ENCODE measurements at places on chromosomes 7 and 10. TPM values are rescaled to one million over a fixed set of nuclear protein-coding genes. Genes with fewer than 3 reads are reported as not detected.

DNA sequence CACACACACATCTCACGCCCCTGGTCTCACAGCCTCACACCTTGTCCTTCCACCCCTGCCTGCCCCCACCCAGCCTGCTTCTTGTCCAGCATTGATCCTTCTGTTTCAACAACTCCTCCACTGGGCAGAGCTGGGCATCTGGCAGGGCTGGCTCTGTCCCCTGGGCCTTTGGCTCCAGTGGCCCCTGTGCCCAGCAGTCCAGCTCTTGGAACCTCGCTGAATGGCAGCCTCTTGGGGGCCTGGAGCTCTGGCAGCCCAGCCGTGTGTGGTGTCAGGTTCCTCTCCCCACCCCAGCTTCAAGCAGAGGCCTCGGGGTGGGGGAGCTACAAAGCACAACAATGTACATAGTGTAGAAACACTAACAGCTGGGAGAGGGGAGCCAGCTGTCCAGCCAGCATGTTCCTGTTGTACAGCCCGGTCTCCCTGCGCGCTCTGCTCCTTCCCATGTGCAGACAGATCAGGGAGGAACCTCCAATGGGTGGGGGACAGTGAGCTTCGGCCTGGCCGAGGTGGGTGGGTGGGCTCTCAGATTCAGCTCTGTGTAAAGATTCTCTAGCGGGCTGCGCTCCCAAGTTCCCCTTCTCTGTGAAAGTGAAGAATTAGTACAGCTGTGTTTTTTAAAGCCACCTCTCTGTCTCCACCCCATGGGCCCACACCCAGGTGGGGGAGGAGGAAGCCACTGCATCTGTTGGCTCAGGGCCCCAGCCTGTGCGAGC lies 19.4 kb downstream of the ZMIZ2 start:
- H3K27me3 ChIP-seq, result no peaks in the 10 kb centered on the region
- no peaks in the 10 kb centered on the region for H3K4me1 ChIP-seq
- no peak overlapping the region for H3K27ac ChIP-seq
- peaks cover 30% of the 10 kb centered on the region for H3K36me3 ChIP-seq
- H3K4me3 ChIP-seq, result no peak overlapping the region

DNA sequence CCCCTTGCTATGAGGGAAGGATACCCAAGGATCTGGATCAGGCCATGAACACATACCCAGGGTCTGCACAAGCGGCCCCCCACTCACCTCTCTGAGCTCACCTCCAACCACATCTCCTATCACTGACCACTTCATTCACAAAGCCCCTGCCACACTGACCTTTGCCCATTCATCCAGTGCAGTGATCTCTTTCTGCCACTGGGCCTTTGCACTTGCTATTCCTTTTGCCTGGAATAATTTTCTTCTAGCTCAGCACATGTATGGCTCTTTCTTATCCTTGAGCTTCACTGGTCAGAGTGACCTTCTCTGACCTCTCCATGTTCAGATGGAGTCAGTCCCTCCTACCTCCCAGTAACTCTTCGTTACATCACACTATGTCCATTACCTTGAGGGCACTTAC lies 48.3 kb downstream of the ADRA2A start:
- H3K27me3 ChIP-seq, result peaks cover 48% of the 10 kb centered on the region
- no peak overlapping the region for H3K4me3 ChIP-seq
- H3K36me3 ChIP-seq, result no peaks in the 10 kb centered on the region
- H3K4me1 ChIP-seq, result peaks cover 10% of the 10 kb centered on the region
- H3K27ac ChIP-seq, result no peak overlapping the region

DNA sequence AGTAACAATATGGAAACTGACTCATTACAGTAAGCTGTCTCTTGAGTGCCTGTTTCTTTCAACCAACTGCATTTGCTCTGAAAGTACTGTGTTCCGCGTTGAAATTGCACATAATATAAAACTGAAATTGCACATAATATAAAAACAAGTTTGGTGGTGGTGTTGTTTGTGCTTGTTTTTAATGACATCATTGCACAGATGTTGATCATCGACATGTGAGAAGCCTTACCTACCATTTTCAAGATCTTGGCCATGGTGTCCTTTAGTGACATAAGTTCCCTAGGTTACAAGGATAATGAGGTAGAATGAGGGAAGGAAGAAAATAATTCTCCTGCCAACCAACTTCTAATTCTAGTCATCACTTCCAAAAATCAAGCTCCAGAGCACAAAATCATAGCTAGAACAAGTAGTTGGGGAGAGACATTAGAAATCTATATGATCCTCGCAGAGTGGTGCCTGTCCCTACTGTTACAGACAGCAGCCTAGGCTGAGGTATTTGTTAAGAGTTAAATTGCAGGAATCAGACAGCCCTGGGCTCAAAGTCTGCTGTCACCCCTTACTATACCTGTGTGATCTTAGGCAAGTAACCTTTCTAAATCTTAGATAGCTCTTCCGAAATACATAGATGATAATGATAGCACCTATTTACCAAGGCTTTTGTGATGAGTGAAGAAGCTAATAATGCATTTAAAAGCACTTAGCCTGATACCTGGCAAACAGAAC lies 29.3 kb downstream of the DOCK4 start:
- no peaks in the 10 kb centered on the region for H3K36me3 ChIP-seq
- H3K4me3 ChIP-seq, result no peak overlapping the region
- no peaks in the 10 kb centered on the region for H3K4me1 ChIP-seq

- H3K4me3 ChIP-seq, result no peak overlapping the region
- no peaks in the 10 kb centered on the region for H3K27me3 ChIP-seq
- no peak overlapping the region for H3K27ac ChIP-seq
- H3K36me3 ChIP-seq, result no peaks in the 10 kb centered on the region
These were observed 77.3 kb upstream of the PIP4K2A start for GRCh38 chr10:22791665-22792064.

DNA sequence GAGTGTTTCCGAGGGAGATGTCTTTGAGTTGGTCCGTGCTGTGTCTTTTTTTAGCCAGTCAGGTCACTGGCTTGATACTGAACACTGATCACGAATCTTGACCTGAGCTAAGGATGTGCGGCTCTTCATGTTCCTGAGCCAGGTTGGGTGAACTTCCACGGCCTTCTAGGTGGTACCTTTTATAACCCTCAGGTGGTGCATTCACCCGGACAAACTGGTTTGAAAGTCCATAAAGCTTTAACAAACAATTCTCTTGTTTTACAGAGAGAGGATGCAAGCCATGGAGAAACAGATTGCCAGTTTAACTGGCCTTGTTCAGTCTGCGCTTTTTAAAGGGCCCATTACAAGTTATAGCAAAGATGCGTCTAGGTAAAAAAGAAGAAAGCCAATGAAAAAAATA lies 229.5 kb downstream of the ARHGAP21 start:
- H3K36me3 ChIP-seq, result no peaks in the 10 kb centered on the region
- DNase-seq, result no peak
- H3K27ac ChIP-seq, result no peak overlapping the region
- H3K4me1 ChIP-seq, result no peaks in the 10 kb centered on the region
- H3K4me3 ChIP-seq, result no peak overlapping the region

GRCh38 chr7:37354656-37355131 lies 94.0 kb downstream of the ELMO1 start:
- H3K36me3 ChIP-seq, result no peaks in the 10 kb centered on the region
- no peak overlapping the region for H3K27ac ChIP-seq
- no peak for DNase-seq

GRCh38 chr10:14904316-14904732 lies 25.7 kb downstream of the SUV39H2 start:
- H3K27ac ChIP-seq, result no peak overlapping the region
- H3K4me3 ChIP-seq, result no peak overlapping the region
- peak; percentile 7 for DNase-seq
- H3K27me3 ChIP-seq, result no peaks in the 10 kb centered on the region
- no peaks in the 10 kb centered on the region for H3K4me1 ChIP-seq

DNA sequence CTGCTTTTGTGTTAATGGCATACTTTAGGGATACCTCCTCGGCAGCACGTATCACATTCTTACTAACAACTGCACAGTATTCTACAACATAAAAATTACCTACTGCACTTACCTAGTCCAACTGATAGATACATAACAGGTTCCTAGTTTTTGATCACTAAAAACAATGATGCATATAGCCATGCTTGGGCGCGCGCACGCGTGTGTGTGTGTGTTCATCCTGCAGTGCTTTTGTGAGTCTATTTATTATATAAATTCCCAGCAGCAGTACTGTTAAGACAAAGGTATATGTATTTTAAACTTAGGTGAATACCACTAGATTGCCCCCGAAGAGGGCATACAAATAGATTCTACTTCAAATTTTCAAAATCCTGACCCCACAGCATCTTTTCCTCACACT lies 181.4 kb downstream of the ELMO1 start:
- no peak for DNase-seq
- H3K27ac ChIP-seq, result no peak overlapping the region
- no peak overlapping the region for H3K4me3 ChIP-seq
- H3K27me3 ChIP-seq, result peaks cover 21% of the 10 kb centered on the region
- H3K36me3 ChIP-seq, result no peaks in the 10 kb centered on the region
- no peaks in the 10 kb centered on the region for H3K4me1 ChIP-seq

- DNase-seq, result no peak
- H3K27me3 ChIP-seq, result peaks cover 88% of the 10 kb centered on the region
- H3K4me1 ChIP-seq, result peaks cover 7% of the 10 kb centered on the region
- H3K4me3 ChIP-seq, result no peak overlapping the region
These were observed 51.7 kb upstream of the SORCS3 start for GRCh38 chr10:104589431-104589830.

GRCh38 chr7:156196649-156197048 lies 384.4 kb upstream of the SHH start:
- no peaks in the 10 kb centered on the region for H3K36me3 ChIP-seq
- no peaks in the 10 kb centered on the region for H3K27me3 ChIP-seq
- no peak overlapping the region for H3K27ac ChIP-seq
- peaks cover 16% of the 10 kb centered on the region for H3K4me1 ChIP-seq

DNA sequence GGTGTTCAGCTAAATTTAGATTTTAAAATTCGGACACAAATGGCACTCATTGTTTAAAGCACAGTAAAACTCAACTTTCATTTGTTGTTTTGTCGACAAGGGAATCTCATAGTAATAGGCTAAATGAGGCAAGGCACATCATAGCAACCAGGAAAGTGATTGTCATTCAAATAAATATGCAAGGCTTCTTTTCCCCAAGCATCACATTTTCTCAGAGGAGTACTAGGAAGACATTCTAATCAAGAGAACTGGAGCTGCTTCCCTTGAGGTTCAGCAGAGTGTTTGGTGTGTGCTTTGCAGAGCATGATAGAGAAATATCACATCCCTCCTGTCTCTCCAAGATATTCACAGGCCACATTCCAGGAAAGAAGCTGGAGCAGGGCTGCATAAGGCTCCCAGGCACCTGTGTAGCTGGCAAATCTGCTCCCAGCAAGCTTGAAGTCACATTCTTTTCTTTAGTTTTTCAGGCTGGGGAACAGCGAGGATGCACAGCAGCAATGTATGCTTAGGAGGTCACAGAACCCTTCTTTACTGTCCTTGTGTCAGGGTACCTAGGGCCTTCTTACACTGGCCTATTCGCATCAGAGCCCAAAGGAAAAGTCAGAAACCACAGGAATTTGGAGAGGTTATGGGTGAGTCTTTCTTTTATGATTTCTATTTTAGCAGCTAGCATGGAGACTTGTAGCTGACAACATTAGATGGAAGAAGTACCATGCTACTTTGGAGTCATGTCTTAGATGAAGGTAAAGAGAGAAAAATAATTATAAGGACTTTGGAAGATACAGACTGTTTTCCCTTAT lies 95.9 kb upstream of the HDAC9 start:
- no peaks in the 10 kb centered on the region for H3K36me3 ChIP-seq
- no peaks in the 10 kb centered on the region for H3K4me1 ChIP-seq
- no peak overlapping the region for H3K27ac ChIP-seq
- no peaks in the 10 kb centered on the region for H3K27me3 ChIP-seq
- H3K4me3 ChIP-seq, result no peak overlapping the region

DNA sequence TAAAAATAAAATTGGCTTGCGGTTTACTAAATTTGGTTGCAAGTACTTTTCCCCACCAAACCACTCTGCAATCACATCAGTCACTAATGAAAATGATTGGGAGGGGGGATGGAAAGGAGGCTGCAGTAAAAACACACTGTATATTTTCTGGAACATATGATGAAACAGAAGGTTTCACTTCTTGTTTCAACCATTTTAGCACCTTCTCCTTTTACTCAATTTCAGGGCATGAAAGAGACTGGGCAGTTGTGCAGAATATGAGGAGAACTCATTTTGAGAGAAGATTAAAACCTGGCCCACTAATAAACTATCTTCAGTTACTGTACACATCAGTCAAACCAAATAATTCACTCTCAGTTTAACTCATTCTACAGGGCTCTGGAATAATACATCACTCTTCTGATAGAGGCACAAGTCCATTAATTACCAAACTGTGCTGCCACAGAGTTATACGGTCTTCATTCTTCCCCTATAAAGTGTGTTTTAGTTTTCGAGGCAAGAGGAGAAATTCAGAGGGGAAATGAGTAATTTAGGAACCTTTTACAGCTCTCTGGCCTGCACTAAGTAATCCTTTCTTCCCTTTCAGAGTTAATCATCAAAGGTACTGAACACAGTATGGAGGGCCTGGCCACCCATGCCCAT lies 25.5 kb downstream of the JAZF1 start:
- H3K27ac ChIP-seq, result no peak overlapping the region
- no peak overlapping the region for H3K4me3 ChIP-seq
- no peaks in the 10 kb centered on the region for H3K4me1 ChIP-seq
- H3K27me3 ChIP-seq, result no peaks in the 10 kb centered on the region
- DNase-seq, result no peak
- H3K36me3 ChIP-seq, result no peaks in the 10 kb centered on the region

DNA sequence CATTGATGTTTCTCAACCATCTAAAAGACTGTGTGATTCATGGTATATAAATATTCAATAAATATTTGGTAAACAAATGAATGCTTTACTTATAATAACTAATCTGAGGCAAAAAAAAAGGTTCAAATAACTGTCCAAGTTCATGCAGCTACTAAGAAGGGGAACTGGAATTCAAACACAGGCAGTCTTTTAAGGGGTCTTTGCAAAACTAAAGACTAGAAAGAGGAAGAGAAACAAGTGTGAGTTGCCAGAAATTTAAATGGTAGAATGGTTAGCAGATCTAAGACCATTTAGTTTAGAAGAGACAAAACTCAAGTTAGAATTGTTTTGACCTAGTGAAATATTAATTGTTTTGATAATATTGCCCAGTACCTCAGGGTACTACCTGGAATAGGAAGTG lies 642.0 kb upstream of the LRRN3 start:
- H3K27me3 ChIP-seq, result no peaks in the 10 kb centered on the region
- no peak overlapping the region for H3K27ac ChIP-seq
- H3K4me3 ChIP-seq, result no peak overlapping the region

DNA sequence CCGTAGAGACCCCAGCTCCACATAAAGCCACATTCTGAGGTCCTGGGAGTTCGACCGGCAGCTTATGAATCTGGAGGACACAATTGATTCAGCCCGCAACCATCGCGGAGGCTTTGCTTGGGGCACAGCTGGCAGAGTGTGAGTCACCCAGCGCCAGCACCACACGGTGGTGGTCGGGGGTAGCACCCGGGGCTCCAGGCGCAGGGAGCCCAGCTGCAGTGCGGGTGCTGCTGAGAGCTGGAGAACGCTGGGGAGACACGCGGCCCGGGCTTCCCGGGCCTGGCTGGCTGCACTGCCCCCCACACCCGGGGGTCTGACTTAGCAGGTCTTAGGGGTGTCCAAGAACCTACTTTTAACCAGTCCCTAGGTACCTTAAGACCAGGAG lies 87.9 kb downstream of the PAXIP1 start:
- H3K4me3 ChIP-seq, result no peak overlapping the region
- DNase-seq, result no peak
- H3K27me3 ChIP-seq, result 0 out of 2 replicates have a peak, but pooled peaks cover 3% of the 10 kb centered on the region
- no peaks in the 10 kb centered on the region for H3K36me3 ChIP-seq
- H3K4me1 ChIP-seq, result no peaks in the 10 kb centered on the region
- no peak overlapping the region for H3K27ac ChIP-seq

The FBXL13 gene
- total RNA-seq, result 1.0 TPM

The NEUROD6 gene
- not detected for total RNA-seq

The SH2D4B gene
- 0.22 TPM for total RNA-seq

The NPTX2 gene
- not detected for total RNA-seq

The CALCR gene
- 0.10 TPM for total RNA-seq

Measured in HCT116 (cell line).